ENCODE measurements at places on chromosomes 12 and 14. TPM values are rescaled to one million over a fixed set of nuclear protein-coding genes. Genes with fewer than 3 reads are reported as not detected.

Gene SCN8A
- total RNA-seq: 0.26 TPM

Gene ADAM20
- 0.63 TPM for total RNA-seq

Gene KRT6C
- not detected for total RNA-seq

Gene AGAP2
- total RNA-seq: 2.5 TPM

Gene TMPRSS12
- total RNA-seq: not detected

Gene LALBA
- total RNA-seq: not detected

Gene RGS6
- 2.4 TPM for total RNA-seq

Gene KLRK1
- 1.2 TPM for total RNA-seq

Gene KCNJ8
- 29.8 TPM for total RNA-seq

Gene FAIM2
- 7.5 TPM for total RNA-seq

Gene AQP6
- total RNA-seq: 0.11 TPM

Gene REC8
- total RNA-seq: 5.9 TPM

All from esophagus muscularis mucosa (tissue), 4 donors.